Ureter (tissue), 1 donor: ENCODE measurements at places on chromosomes 7 and 10. TPM values are rescaled to one million over a fixed set of nuclear protein-coding genes. Genes with fewer than 3 reads are reported as not detected.

- no peak for DNase-seq
Observed at GRCh38 chr7:135728136-135728669, at the start of gene SLC13A4. SLC13A4 (minus strand) TSS chr7:135728186; CDS start chr7:135727496, 690 bp downstream.

GRCh38 chr10:132959559-132959961 is 17.2 kb upstream of the CFAP46 start:
- no peak for DNase-seq

DNA sequence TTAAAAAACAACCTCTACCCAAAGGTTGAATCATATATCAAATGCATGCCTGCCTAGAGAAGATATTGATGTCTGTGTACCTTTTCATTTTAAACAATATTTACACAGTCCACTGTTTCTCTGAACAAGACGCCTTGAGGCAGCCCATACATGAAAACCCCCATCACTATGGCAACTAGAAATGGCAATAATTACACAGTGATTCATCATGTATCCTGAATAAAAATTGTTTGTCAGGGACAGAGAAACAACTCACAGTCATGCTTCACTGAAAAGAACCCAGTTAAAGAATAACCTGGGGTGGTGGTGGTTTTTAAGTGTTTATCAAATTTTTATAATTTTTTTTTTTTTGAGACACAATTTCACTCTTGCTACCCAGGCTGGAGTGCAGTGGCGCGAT is 19.7 kb downstream of the DNAJC12 start:
- DNase-seq = no peak

- DNase-seq = peak; percentile 41
Observed at GRCh38 chr7:157471259-157472125, 134.7 kb downstream of the DNAJB6 start.

DNA sequence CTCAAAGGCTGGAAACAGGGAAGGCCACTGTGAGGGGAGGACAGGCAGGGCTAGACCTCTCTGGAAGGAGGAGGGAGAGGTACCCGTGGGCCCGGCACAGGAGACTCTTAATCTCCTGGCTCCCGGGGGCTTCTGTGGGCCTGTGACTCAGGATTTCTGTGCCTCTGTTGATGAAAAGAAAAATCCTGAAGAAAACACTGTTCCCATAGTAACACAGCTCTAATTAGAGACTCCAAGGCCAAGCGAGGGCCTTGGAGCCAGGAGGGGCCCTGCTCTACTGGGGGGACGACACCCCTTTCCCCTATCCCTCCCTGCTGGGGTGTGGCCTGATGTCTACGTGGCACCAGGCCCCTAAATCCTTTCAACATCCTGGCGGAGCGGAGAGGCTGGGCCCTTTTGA is 174.1 kb upstream of the TNRC18 start:
- no peak for DNase-seq

DNA sequence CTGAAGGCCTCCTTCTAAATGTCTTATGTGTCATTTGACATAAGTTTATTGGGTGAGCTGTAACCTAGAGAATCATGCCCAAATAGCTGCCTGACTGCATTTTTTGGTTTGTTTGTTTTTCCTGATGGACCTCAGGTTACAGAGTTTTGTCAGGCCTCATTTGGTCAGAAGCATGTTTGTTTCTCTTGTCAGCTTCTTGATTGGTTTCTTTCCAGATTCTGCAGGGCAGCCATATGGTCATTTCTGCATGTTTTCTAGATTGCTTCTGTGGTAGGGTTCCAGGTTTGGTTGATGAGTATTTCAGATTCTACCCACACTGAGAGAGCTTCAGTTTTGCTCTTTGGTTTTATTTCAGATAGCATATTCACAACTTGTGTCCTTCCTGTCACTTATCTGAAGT is 28.0 kb downstream of the GLCCI1 start:
- DNase-seq = no peak

- no peak for DNase-seq
Observed at GRCh38 chr10:123715546-123715945, 49.4 kb downstream of the GPR26 start.

DNA sequence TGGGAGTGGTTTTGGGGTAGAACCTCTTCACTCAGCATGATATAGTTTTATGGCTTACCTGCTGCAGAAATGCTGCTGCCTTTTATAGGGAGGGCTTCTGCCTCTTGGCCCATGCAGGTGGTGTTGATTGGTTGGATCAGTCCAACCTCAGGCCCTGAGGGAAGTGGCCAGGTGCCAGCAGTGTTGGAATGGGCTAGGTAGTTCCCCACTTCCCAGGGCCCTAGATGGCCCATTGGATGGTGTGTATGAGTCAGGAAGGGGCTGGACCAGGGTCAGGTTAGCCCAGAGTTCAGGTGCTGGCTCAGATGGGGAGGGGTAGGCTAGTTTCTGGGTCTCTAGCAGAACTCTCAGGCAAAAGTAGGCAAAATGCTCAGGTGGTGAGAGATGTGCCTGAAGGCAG is 455.5 kb downstream of the CCSER2 start:
- no peak for DNase-seq

- DNase-seq = no peak
Observed at GRCh38 chr7:29825775-29826529, 19.6 kb downstream of the WIPF3 start.

GRCh38 chr10:128470321-128470965 is 344.2 kb upstream of the MKI67 start:
- DNase-seq = no peak

Gene KLLN
- total RNA-seq = 2.1 TPM

Gene HSPA12A
- total RNA-seq = 15.7 TPM

Gene VSIR
- 65.6 TPM for total RNA-seq

Gene SERPINE1
- 4.3 TPM for total RNA-seq

Gene AKR1C2
- 343 TPM for total RNA-seq

Gene RBM33
- 70.8 TPM for total RNA-seq
